Cortex of kidney (tissue), 1 donor: ENCODE measurements at places on chromosomes 4 and X.

DNA sequence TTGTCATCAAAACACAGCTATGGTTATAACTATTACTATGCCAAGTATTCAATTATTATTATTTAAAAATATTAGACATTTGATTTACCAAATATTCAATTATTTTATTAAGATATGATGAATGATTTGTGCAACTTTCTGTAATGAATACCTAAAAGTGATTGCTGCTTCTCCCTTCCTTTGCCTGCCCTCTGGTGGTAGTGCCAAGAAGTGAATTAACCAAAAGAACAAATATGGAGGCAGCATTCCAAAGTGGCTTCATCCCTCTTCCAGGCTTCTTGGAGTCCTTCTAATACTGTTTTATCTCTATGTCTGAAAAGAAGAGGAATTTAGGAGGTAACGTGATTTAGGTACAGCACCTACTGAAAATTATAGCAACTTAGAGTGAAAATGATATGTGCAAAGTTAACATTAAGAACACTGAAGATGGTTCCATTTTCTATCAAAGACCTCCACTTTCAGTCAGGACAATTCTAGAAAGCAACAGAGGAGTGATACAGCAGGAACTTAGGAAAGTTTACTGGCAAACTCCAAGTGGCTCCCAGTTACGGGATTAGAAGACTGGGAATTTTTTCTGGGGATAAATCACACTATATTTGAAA, 43.0 kb downstream of the ENPEP start:
- no peak for DNase-seq

- no peak for DNase-seq
These were observed 12.1 kb downstream of the TIGD2 start for GRCh38 chr4:89123451-89123851.

DNA sequence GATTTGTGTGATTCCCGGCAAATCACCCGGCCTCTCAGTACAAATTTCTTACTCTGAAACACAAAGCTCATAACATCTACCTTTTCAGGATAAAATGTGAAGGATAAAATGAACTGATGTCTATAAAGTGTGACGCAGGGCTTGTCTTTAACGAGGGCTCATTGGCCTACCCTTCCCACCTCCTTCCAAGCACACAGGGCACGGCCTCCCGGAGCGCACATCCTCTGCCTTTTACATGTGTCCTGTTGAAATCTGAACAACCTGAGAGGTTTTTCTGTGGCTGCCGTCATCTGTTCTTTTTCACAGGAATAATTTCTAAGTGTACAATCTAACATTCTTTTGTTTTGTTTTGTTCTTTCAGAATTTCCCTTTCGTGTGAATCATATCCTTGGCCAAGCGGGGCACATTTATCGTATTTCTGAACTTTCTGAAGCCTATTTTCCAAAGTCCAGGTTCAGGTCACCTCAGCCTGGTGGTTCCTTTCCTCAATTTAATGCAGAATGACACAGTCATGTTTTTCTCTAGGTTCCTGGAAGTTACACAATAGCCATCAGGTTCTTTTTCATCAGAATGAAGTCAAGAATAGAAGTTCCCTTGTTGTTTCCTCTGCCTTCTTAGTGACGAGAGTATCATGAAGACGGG, 53.1 kb upstream of the SPRY1 start:
- no peak for DNase-seq

GRCh38 chr4:120809518-120809917, 113.0 kb downstream of the PRDM5 start:
- DNase-seq = no peak

- DNase-seq = no peak
These were observed 31.6 kb downstream of the LRPAP1 start for GRCh38 chr4:3500634-3501101.

GRCh38 chr4:42906891-42907759, 14.6 kb downstream of the GRXCR1 start:
- DNase-seq = no peak

DNA sequence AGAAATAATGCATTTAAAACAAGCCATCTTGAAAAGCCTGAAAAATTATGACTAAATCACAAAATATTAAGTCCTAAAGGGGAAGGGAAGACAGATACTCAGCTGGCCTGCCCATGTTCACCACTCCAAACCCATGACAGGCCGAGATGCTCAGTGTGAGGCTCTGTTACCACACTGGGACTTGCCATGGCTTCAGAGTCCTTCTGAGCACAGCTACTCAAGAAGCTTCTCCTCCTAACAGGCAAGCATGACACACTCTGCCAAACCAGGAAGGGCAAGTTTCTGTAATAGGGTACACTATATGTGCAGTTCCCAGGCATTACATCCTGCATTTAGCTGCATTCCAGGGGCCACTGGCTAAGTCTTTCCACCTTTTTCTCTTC, 34.0 kb upstream of the CYBB start:
- DNase-seq = no peak

DNA sequence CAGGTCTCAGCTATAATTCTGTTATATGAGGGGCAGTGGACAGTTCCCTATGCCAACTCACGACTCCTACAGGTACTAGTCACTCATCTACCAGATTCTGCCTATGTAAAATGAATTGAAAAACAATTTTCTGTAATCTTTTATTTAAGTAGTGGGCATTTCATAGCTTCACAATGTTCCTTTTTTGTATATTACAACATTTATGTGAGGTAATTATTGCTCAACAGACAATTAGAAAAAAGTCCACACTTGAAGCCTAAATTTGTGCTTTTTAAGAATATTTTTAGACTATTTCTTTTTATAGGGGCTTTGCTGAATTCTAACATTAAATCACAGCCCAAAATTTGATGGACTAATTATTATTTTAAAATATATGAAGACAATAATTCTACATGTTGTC, 20.4 kb downstream of the EREG start:
- no peak for DNase-seq

DNA sequence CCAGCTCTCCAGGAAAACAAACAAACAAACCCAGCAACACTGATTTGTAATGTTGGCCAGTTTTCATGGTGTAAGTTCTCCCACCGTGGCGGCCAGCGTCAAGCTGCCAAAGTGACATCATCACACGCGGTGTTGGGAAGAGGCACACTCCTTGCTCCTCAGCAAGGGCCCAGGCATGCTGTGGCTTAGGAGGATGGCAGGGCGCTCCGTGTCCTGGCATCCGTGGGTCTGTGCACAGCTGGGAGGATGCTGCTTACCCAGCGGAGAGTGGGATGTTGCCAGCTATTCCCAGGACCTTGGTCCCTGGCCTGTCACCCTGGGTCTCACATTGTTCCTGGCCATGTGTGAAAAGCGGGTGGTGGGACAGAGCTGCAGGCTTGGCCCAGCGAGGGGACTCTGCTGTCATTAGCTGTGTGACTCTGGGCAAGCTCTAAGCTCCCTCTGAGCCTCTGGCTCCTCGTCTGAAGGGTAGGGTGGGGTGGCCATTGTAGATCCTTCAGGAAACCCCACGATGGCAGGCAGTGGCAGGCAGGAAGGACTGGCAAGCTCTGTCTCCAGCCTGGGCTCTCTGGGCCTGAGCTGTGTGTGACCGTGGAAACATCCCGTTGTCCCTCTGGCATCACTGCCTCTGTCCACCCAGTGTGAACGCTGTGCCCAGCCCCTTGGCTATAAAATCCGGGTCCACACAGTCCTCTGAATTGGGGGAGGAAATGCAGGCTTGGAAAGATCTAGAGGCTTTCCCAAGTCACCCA, 10.8 kb downstream of the PSAPL1 start:
- no peak for DNase-seq

GRCh38 chr4:70334681-70335080, at the start of gene CABS1:
CABS1 (plus strand) TSS chr4:70334981; CDS start chr4:70335040, 59 bp downstream.
- no peak for DNase-seq

DNA sequence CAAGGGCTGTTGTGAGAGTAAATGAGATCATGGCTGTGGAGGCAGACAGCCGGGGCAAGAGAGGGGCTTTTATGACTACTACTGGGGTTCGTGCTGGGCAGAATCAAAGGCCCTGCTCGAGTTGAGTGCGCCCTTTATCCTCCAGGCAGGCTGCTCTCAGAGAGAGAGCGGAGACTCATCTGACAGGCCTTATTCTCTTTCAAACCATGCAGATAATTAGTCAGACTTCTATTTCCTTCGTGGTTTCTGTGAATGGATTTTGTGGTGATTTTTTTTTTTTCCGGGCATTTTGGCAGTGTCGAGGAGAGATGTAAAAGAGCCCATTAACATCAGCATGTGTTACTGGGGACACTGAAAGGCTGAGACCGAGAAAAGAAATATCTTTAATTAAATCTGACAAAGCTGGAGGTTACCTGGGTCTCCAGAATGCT, 73.6 kb downstream of the MED28 start:
- DNase-seq = no peak

DNA sequence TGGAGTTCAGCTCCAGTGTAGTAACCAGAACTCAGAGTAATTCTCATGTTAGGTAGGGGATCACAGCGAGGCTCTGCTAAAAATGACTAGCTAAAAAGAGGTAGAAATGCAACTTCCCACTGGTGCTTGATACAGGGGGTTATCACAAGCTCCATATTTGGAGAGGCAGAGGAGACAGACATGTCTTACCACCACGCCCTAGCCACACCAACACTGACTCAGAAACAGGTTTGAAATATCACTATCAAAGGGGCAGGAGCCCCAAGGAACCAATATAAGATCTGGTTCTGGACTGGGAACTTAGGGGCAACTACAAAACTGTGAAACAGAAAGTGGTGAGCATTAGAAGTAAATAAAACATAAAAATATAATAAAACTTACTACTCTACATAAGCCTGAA, 62.9 kb downstream of the IQCM start:
- DNase-seq = no peak

- no peak for DNase-seq
These were observed 298.0 kb upstream of the FAT1 start for GRCh38 chr4:187021436-187022205.

GRCh38 chr4:72901553-72901952, 168.0 kb downstream of the COX18 start:
- DNase-seq = no peak

DNA sequence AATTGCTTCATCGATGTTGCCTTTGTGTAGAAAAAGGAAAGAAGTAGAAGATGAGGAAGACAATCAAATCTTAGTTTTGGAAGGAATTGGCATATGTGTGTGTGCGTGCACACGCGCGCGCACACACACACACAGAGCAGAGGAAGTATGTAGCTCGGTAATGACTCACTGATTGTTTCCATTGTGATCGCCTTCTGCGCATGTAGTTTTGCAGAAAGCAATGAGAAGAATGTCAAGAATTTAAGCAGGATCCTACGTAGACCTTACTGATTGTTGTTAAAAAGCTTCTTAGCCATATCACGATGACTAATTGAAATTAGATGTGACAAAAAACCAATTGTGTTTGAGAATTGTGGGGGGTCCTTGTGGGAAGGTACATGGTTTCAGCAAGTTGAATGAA, 12.8 kb upstream of the LIMCH1 start:
- DNase-seq = no peak

DNA sequence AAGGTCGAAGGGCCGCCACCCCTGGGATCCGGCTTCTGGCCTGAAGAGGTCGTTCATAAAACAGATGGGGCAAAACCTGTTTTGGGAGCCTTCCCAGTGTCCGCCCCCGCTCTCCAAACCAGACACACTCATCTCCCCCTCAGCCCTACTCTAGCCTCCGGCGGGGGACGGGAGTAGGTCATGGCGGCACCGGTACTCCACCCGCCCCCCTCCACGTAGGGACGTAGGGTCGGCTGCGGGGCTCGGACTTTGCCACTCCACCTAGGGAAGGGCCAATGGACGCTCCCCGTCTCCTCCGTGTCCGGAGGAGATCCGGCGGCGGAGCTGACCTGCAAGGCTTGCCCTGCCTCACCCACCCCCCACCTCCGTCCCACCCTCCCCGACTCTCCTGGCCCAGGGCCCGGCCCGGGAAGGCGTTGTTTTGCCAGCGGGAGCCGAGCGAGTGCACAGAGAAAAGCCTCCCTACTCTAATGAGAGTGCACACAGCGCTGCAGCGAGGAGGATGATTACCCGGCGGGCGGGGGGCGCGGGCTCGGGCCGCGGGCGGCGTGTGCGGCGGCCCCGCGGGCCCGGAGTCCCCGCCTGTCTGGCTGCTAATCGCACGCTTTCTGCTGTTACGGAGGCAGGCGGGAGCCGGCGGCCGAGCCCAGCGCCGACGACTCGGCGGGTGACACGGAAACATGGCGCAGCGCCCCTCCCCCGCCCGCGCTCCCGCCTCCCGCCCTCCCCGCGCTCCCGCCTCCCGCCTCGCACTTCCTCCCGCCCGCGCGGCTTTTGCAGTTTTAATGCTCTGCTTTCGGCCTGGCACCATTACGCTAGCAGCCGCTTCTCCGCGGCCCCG, 8.3 kb upstream of the BCOR start:
- DNase-seq = no peak

DNA sequence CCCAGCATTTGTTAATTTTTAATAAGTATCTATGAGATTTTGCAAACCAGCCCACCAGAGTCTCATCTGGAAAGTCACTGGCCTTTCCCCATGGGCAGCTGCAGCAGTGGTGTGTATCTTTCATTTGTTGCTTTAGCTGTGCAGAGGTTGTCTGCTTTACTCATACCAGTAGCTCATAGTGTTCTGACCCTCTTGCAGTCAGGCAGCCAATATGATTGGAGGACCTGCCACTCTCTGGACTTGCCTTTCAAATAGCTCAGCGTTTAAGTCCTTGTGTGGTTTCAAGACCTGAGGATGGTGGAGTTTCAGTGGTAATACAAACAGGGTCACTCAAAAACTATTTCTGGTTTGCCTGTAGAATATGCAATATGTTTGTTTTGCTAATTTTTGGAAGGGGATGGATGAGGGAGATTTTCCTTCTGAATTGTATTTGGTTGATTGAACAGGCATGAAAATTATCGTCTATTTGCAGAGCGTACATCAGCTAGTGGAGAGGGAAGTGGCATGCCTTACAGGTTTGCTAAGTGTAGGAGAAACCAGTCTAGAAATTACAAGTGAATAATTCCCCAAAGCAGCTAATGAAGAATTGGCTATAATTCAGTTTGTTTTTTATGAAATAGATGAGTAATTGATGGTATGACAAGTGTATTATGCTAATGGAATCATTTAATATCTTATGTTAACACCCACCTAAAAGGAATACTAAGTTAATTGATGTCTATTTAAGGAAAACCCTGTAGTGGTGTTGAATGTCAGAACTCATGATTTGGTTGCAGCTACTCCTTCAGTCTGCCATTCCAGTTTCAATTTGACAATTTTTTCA, 8.9 kb downstream of the POLA1 start:
- no peak for DNase-seq

- DNase-seq = no peak
These were observed 155.9 kb downstream of the STIM2 start for GRCh38 chr4:27016551-27016950.

- DNase-seq = no peak
These were observed 3.8 kb upstream of the NSG1 start for GRCh38 chr4:4383085-4383484.

- peak; percentile 3 for DNase-seq
These were observed 18.0 kb downstream of the FAM9A start for GRCh38 chrX:8783097-8783713.

- no peak for DNase-seq
These were observed 164.2 kb upstream of the PITX2 start for GRCh38 chr4:110787109-110787508.
